ENCODE measurements at places on chromosomes 2 and 18.

- no peak for DNase-seq
These were observed 65.2 kb downstream of the C2orf76 start for GRCh38 chr2:119301413-119301812.

DNA sequence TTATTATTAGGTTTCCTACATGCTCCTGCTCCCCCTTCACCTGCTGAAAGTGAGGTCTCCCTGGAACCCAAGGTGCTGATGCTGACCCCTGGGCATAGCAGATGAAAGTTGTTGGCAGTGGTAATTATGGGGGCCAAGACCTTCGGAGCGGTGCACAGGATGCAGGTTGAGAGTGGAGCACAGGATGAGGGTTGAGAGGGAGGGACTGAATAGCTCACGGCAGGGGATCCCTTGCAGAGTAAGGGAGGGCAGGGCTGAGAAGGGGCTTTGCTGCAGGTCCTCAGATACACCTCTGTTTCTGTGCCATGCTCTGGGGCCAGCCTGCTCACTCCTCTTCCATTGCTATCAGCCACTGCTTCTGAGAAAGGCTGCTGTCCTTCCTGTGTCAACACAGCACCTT is 163.3 kb downstream of the FHOD3 start:
- no peak for DNase-seq

- no peak for DNase-seq
These were observed 81.2 kb downstream of the INSIG2 start for GRCh38 chr2:118169359-118170005.

DNA sequence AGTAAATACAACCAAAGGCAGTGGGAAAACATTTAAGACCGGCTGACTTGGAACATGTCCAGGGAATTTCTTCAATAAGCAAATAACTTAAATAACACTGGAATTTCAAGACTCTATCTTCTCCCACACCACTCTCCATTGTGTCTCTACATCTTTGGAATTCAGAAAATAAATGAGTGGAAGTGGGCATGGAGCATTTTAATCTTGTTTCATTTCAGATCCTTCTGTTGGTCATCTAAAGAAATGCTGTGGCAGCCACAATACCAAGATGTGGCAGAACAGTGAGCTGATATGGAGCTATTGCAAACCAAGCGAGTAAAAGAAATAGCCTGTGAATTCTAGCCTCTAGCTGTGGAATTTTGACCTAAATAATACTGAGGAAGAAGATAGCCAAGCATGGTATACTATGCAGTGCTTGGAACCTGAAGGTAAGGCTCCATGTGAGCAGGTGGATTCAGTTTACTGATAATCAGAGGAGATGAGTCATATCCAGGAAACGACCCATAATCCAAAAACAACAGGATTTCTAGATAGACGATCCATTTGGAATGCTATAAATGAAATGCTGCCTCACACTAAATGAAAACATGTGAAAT is 157.1 kb upstream of the SCN7A start:
- DNase-seq, result no peak

- DNase-seq, result no peak
These were observed 44.0 kb downstream of the RNF138 start for GRCh38 chr18:32135625-32136024.

DNA sequence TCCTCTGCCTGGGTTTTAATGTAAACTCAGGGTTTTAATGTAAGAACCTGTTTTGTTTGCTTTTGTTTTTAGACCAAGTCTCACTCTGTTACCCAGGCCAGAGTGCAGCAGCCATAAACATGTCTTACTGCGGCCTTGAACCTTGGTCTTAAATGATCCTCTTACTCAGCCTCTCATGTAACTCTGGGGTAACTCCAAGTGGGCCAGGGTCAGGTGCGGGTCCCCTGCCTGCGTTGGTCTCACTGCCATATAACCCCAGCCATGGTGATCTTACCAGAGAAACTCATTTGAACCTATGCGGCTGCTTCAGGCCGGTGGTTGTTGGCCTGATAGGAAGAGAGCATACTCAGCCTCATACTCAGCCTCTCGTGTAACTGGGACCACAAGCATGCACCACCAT is 89.3 kb downstream of the AGAP1 start:
- no peak for DNase-seq
